ENCODE measurements at places on chromosomes 3 and 15.
A peak's percentile ranks its signal among the peaks of the same experiment; 100 is the strongest.

DNA sequence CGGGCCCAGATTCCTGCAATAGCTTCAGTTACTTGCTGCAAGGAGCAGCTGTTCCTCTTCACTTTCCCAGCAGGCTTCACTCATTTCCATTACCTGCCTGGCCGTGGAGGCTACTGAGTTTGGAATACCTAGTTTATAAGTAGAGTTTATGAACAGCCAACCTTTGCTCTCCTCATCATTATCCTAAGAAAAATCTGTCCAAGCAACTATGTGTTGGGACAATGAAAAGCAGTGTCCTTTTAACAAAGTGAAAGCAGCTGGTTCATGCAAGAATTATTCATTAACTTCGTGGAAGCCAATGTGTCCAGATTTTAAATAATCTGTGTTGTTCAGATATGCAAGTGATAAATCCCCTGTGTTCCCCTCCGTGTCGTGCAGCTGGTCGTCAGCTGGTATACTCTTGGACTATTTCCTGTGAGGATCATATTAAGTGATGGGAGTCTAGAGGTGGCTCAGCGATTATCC lies 39.3 kb upstream of the SSR3 start:
- no peak for DNase-seq

GRCh38 chr3:24155276-24155675 lies 210.2 kb downstream of the NR1D2 start:
- no peak for DNase-seq

GRCh38 chr15:83289160-83289559 lies 4.7 kb upstream of the BNC1 start:
- DNase-seq: no peak

GRCh38 chr3:120093911-120094775 lies at the start of gene GSK3B:
Gene GSK3B, minus strand, starts transcription at chr3:120094447. Its CDS starts 1,013 bp downstream, at chr3:120093434.
- peak; percentile 71 for DNase-seq

GRCh38 chr3:106034313-106034712 lies 165.5 kb upstream of the CBLB start:
- DNase-seq: no peak

DNA sequence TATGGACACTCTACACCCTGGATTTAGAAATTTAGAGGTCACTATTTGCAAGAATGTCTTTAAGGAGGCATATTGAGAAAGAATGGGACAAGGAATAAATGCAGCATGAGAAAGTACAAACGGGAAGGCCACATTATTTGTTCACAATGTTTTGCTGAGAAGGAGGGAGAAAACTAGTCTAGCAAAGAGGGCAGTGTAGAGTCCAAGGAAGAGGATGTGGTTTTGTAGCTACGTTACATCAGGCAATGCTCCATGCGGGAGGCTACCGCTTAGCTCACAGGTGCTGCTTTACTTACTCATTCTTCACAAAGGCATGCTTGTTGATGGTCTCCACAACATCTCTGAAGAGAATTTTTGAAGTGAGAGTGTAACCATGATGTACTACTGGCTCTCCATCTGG lies 191.1 kb downstream of the PLCH1 start:
- DNase-seq: no peak

DNA sequence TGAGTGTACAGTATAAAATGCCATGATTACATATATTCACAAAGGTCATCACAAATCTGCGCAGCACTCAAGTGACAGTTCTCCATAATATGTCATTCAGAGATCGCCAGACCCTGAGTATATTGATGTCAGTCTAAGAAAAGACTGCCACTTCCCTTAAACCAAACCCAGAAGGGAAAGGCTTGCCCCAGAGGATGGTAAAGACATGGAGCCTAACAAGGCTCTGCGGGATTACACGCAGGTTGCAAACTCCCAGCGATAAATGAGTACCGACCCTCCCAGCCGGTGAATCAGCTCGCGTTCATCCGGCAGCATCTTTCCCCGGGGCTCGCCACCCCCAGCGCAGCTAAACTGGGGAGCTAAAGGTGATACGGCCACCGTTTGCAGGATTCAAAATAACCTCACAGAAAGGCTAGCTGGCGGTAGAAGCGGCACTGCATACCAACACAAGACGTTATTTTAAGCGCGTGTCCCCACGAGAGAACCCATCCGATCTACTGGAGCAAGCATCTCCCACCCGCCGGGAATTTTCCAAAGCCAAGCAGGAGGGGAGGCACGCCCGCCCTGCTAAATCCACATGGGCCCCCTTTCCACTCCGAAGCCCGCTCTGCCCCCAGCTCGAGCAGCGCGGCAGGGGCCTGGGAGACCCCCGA lies 643 bp downstream of the MYO5A start:
- no peak for DNase-seq

- no peak for DNase-seq
Measured at GRCh38 chr3:53142986-53143385, 12.8 kb upstream of the RFT1 start.

GRCh38 chr15:82137261-82137660 lies 91.4 kb upstream of the MEX3B start:
- DNase-seq: no peak

- no peak for DNase-seq
Measured at GRCh38 chr3:112005091-112005672, 6.5 kb downstream of the TAGLN3 start.

DNA sequence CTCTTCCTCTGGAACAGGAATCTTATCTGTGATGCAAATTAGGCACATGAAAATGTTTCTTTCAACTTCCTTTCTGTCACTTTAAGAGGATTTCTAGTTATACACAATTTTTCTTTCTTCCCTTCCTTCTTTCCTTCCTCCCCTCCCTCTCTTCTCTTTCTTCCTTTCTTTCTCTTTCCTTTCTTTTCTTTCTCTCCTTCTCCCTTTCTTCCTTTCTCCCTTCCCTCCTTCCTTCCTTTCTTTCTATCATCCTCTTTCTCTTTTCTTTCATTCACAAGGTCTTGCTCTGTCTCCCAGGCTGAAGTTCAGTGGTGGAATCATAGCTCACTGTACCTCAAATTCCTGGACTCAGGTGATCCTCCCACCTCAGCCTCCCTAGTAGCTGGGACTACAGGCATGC lies 18.0 kb upstream of the C2CD4B start:
- DNase-seq: no peak

Data from foreskin melanocyte (primary cell).